ENCODE measurements at places on chromosomes 12 and 14.

- DNase-seq, result no peak
Measured at GRCh38 chr12:16150276-16150675, 127.2 kb downstream of the SLC15A5 start.

DNA sequence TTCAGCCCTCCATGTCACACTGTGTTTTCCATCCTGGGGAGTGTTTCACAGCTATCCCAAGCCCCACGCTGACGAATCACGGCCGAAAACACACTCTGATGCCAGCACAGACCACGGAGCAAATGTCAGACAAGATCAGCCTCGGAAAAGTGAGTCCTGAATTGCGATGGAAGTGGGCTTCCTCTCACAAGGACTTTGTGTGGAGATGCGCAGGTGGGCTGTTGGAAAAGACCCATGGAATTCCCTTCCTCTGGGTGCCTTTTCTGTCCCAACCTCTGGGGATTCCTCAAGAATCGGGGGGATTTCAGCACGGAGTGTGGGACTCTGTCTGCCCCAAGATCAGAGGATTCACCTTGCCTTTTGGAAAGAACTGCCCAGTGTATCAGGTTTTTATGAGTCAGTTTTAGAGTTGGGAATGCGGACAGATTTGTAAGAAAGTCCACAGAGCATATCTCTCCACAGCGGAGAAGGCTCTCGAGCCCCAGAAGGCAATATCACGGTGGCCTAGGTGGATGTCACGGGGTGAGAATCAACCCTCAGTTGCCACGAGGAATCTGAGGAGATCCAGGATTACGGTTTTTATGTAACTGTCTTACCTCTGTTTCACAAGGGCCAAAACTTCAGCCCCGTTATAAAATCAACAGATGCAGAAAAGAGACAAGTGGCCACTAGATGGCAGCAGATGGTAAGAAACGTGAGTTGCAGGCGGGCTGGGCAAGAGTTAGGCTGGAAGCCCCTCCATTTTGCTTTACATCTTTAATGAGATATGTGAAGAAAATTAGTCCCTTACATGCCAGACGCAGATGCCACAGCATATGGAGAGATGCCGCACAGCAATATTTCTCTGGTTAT, 201.9 kb downstream of the DAD1 start:
- peak; percentile 92 for DNase-seq

DNA sequence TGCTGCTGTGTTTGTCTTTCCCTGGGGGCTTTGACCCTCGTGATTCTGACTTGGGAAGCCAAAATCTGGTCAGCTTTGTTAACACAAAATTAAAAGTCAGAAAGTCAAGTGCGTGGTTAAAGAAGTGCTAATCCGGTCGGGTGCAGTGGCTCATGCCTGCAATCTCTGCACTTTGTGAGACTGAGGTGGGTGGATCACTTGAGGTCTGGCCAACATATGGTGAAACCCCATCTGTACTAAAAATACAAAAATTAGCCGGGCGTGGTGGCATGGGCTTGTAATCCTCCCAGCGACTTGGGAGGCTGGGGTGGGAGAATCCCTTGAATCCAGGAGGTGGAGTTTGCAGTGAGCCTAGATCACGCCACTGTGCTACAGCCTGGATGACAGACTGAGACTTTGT, 844.6 kb downstream of the VRK1 start:
- DNase-seq, result no peak

DNA sequence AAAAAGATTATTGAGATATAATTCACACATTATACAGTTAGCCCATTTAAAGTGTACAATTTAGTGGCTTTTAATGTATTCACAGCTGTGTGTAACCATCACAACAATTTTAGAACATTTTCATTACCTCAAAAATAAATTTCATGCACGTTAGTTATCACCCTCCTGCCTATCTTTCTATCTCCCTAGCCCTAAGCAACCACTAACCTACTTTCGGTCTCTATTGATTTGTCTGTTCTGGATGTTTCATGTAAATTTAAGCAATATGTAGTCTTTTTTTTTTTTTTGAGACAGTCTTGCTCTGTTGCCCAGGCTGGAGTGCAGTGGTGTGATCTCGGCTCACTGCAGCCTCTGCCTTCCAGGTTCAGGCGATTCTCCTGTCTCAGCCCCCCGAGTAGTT, 439.4 kb downstream of the PCNX1 start:
- no peak for DNase-seq

DNA sequence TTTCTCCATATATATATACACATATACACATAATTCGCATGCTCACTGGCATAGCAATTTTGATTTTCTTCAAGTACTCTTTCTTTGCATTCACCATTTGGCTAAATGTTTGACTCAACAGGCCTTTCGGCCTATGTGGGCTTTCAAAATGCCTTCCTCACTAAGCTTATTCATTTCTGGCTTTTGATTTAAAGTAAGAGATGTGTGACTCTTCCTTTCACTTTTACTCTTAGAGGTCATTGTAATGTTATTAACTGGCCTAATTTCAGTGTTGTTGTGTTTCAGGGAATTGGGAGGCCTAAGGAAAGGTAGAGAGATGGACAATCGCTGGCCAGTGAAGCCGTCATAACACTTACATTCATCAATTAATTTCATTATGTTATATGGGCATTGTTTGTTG, 14.5 kb upstream of the KLRD1 start:
- DNase-seq, result no peak

DNA sequence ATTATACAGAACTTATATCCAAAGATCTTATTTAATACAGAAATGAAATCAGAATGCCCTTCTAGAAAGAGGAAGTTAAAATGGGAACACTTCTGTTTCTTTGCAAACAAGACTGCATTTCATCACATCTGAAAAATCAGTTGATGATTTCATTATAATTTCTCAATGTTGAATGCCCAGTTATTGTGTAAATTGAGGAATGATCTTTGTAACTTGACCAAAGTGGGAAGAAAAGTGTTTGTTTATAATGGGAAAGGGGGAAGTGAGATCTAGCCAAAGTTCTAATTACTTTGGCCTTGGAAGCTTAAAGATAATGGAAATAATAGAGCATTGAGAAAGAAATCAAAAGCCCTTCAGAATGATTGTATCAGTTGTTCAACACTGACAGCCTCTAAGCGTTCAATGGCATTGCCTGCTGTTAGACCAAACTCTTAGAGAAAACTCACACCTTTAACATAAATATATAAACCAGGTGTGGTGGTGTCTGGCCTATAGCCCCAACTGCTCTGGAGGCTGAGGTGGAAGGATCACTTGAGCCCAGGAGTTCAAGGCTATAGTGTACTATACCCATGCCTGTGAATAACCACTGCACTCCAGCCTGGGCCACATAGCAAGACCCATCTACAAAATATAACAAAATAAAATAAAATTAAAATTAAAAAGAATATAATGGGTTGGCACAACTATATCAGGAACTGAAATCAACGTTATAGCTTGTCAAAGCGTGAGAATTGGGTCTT, 9.9 kb upstream of the LYZ start:
- no peak for DNase-seq

DNA sequence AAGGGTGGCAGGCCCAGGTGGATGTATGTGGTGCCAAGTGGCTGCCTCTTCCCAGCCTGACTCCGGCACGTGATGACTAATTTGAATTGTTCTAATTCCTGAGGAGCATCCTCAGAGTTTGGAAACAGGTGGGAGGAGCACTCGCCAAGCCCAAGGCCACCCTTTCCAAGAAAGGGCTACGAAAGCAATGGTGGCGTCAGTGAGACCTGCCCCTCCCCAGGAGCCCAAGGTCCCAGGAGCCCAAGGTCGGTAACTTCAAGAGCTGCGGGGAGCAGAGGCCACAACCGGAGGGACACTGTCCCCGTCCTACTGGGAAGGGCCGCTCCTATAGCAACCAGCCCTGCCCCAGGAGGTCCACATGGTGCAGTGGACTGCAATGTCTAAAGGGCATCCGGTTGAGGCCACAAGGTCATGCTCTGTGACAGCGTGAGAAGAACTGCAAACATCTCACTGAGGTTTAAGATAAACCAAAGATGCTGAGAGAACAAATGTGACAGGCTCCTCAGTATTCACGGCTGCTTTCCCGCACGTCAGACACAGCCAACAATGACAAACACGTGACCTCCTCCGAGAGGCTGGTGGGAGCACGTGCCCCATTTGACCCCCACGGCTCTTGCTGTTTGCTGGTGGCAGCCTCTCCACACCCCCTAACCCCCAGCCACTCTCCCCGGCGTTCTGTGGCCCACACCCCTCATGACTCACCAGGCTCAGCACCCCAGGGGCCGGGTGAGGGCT, 79.6 kb downstream of the ITPK1 start:
- DNase-seq, result no peak

GRCh38 chr12:53052419-53053217, 2.8 kb downstream of the TNS2 start:
- DNase-seq, result no peak

DNA sequence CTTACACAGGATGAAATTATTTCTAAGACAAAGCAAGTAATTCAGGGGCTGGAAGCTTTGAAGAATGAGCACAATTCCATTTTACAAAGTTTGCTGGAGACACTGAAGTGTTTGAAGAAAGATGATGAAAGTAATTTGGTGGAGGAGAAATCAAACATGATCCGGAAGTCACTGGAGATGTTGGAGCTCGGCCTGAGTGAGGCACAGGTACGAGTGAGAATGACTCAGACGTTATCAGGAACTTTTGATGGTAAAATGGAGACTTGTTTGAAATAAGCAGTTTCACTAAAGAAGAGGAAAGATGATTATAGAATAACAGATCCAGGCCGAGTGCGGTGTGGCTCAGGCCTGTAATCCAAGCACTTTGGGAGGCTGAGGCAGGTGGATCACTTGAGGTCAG, 25.6 kb downstream of the KLC1 start:
- DNase-seq, result no peak

DNA sequence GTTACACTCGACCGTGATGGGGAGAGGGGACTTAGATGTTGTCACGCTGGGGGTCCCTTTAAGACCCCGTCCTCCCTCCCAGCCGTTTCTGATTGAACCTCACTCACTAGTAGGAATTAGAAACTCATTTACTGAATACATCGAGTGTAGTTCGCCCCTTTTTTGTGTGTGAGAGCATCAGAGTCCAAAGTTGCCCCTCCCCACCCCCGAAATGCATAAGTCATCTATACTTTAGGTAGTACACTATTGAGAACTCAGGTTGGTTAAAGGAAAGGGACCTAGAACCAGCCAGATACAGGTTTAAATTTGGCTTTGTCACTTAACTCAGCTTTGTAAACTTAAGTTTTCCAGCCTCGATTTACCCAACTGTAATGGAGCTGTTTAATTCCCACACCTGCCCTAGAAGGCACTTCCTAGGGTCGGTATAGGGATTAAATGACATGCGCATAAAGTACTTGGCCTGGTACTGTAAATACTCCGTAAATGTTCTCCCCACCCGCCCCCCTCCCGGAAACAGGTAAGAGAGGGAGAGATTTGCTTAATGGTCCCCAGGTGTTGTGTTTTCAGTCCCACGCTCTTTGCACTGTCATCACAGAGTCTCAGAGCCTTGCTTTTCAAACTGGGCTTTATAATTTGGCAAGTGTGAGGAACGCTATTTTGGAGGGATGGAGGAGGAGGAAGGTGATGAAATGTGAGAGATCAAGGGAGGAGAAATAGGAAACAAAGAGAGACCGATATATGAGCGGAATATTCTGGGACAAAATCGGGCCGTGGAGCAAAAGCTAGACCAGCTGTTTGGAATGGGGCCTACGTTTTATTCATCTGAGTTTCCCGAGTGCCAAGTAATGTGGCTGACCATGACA, 897 bp downstream of the SUDS3 start:
- DNase-seq, result peak; percentile 18

- peak; percentile 35 for DNase-seq
Measured at GRCh38 chr12:89470741-89471509, 53.7 kb downstream of the GALNT4 start.

DNA sequence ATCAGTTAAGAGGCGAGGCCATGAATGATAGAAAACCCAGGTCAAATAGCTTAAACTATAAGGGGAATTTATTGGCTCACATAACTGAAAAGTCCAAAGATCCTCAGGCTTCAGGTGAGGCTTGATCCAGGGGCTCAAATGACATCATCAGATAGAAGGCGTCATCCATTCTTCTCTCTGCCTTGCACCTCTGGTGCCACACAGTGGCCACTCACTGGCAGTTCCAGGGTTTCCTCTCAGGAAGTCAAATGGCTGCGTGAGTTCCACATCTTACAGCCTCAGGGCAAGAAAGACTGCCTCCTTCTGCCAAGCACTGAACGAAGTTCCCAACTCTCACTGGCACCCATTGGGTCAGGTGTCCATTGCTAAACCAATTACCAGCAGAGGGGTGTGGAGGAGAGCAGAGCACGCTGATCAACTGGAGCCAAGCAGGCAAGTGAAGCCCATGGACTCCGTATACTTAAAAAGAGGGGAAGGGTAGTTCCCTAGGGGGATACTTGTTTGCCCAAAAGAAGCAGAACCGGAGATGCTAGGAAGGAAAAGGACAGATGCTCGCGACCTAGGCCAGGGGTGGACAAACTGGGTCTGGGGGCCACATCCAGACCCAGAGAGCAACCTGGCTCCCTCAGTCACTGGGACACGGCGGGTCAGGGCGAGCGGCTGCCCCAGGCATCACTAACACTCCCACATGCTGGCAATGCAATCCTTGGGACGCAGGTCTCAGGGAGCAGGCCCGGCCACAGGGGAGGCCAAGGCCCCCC, 69.3 kb downstream of the SERPINA3 start:
- DNase-seq, result peak; percentile 63

DNA sequence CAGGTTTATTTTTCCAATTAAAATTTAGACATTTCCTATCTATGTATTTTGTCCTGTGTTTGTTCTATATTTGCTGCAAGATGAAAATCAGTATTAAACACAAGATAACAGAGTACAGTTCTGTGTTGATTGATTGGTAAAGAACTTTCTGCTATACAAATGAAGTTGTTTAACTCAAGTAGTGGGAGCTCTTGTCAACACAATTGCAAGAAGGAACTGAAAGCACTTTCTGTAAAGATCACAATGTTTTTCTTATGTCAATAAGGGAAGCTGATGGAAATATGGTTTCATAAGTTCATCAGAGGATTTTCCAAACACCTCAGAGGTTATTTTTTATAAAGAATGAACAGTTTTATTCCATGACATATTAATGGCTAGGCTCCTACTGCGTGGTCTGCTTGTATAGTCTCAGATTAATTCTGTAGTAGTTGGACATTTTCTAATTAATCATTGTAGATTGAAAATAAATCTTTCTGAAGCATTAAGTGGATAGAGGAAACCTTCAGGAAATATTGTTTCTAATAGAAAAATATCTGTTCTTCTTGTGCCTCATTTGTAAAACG, 379.5 kb downstream of the LRFN5 start:
- DNase-seq, result no peak

DNA sequence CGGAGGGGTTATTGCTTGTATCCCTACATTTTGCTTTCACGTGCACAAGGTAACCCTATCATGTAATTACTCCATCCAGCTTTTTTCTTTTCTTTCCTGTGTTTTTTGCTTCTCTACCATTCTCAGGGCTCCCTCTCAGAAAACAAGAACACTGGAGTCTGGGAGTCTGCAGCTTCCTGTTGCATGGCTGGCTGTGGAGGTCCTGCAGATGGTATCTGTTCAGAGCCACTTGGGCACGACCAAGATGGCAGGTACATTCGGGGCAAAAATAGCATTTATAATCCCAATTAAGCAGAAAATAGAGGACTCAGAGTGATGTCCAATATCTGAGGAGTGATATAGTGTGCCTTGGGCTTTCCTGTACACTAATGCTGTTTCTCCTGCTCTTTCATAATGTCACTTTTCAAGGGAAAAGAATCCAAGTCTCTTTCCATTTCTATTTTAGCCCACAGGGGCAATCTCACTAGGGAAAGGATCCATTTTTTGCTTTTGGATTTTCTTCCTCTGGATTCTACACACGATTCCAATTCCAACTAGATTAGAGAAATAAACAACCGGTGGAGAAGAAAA, 3.2 kb upstream of the NUMB start:
- DNase-seq, result no peak

GRCh38 chr12:32776258-32776657, 20.6 kb upstream of the YARS2 start:
- DNase-seq, result no peak

- no peak for DNase-seq
Measured at GRCh38 chr12:130494736-130495135, 157.0 kb downstream of the PIWIL1 start.

All from iPS-NIHi11 (cell line).